ENCODE measurements at places on chromosomes 12 and 14.
A peak's percentile ranks its signal among the peaks of the same experiment; 100 is the strongest.

DNA sequence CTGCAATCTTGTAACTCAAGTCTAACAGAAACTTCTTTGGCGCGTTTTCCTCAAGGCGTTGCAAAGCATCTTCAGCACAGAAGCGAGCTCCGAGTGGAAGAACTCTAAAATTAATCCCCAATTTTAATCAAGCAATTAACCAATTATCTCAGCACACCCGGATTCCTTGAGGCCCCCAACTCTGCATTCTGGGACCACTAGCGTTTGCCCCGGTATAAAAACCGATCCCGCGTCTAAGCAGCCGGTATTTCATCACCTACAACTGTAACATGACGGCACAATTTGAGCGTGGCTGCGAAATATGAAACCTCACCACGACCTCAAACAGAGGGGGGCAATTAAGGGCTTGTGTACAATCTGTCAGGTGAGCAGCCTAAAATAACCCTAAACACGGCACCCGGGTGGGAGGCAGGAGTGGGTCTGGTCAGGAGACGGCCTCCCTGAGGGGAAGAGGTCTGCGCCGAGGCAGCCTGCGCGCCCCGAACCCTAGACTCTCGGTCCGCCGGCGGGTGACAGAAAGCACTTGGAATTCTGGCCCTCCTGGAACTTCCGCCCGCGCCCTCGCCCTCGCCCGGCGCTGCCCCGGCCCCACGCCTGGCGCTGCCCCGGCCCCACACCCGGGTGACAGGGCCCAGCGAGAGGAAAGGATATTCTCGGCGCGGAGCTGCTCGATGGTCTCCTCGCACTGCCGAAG is 594 bp downstream of the ZCCHC8 start:
- peak; percentile 46 for DNase-seq

DNA sequence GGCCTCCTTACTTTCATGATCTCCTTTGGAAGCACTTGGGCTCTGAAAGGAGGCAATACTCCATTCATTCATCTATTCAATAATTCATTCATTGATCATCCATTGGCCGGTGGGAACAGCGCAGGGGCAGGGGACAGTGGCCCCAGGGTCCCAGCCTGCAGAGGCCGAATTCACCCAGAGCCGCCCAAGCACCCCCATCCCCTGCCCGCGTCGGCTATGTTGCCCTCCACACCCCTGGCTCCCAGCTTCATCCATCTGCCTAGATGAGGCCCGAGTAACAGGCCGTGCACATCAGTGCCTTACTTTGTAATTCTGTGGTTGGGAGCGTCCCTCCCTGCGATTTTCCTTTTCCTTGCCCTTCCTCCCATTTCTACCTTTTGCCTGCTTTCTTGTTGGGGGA is 3.2 kb downstream of the AMN start:
- DNase-seq = no peak

GRCh38 chr12:93358821-93359220 is 18.9 kb upstream of the NUDT4 start:
- no peak for DNase-seq

GRCh38 chr12:51472984-51473383 is 48.4 kb downstream of the SLC4A8 start:
- no peak for DNase-seq

DNA sequence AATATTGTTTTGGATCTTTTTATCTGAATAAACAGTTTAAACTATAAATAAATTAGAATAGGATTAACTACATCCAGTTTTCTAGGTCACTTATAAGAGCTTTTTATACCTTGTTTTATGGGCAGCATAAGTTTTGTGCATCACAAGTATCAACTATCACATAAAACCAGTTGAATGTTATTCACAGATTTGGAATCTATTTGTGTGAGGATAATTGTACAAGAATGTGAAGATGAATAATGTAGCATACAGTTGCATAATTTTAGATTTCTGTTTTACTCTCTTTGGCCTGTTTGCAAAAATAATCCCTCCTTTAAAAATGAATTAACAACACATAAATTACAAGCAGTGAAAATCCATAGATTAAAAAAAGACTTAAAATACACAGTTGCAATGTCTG is 88.8 kb downstream of the SCFD1 start:
- DNase-seq = no peak

DNA sequence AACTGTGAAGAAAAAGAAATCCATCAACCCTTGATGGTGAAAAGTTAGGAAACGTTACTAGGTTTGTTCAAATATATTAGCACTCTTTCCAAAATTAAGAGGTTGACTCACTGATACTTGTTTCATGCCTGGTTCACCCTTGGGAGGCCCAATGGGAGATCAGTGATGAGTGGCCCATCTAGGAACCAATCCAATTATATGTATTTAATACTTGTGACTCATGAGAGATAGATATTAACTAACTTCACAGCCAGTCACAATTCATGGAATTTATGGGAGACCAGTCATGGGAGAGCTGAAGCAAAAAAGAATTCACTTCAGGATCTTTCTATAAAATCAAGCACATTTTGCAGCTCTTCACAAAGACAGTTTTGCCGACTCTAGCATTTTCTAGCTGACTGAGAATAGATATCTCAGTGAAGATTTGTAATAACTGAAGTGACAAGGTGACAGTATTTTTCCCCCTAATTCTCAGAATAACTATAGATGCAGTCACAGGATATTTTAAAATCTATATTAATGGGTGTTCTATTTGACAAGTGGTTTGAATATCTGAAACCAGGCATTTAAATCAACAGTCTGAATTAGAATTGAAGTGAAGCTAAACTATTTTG is 230.2 kb downstream of the EPS8 start:
- peak; percentile 47 for DNase-seq

DNA sequence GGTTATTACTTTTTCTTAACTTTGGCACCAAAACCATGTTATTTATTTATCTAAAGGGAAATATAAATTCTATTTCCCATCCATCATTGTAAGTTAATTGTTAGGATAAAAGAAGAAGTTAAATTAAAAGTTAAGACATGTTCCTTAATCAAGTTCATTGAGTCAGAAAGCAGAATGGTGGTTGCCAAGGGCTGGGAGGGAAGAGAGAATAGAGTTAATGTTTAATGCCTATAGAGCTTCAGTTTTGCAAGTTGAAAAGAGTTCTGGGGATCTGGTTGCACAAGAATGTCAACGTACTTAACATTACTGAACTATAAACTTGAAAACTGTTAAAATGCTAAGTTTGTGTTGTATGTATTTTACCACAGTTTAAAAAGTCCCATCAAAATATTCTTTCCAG is 63.2 kb upstream of the NR2C1 start:
- DNase-seq = no peak

DNA sequence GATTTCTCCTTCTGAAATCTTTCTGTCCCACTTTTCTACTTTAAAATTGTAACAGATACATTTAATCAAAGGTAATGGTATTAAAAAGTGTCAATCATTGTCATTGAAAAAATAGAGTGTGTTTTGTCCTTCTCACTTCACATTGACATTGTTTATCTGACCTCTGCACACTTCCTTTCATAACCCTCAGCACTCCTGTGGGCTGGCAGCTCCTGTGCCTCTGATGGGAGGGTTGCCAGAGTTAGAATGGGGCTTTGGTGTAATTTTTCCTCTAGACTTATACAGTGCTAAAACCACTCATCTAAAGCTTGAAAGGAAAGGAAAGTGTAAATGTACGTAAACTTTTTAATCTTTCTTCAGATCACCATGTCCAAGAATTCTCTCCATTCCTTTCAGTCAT is 23.7 kb downstream of the KCNA1 start:
- DNase-seq = no peak

GRCh38 chr12:91205811-91206210 is 23.2 kb upstream of the DCN start:
- no peak for DNase-seq

- peak; percentile 97 for DNase-seq
Observed at GRCh38 chr12:121917950-121918678, at the start of gene CFAP251. CFAP251 (plus strand) TSS chr12:121918592; CDS start chr12:121921306, 2,714 bp downstream.

GRCh38 chr14:58200846-58201245 is 897 bp downstream of the ACTR10 start:
- DNase-seq = no peak

GRCh38 chr14:90546767-90547166 is 149.9 kb downstream of the CALM1 start:
- no peak for DNase-seq

DNA sequence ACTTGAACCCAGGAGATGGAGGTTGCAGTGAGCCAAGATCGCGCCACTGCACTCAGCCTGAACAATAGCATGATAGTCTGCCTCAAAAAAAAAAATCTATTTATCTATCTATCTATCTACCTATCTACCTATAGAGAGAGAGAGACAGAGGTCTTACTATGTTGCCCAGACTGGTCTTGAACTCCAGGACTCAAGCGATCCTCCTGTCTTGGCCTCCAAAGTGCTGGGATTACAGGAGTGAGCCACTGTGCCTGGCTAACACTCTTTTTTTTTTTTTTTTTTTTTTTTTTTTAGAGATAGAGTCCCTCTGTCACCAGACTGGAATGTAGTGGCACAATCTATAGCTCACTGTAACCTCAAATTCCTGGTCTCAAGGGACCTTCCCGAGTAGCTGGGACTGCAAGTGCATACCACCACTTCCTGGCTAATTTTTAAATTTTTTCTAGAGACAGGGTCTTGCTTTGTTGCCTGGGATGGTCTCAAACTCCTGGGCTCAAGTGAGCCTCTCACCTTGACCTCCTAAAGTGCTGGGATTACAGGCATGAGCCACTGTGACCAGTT is 1.9 kb downstream of the FAM186A start:
- DNase-seq = no peak

GRCh38 chr12:69685810-69686209 is 13.3 kb downstream of the BEST3 start:
- DNase-seq = peak; percentile 7

GRCh38 chr14:40574780-40575179 is 1031.9 kb upstream of the LRFN5 start:
- DNase-seq = no peak

GRCh38 chr12:3931206-3931605 is 58.0 kb upstream of the PARP11 start:
- no peak for DNase-seq

- no peak for DNase-seq
Observed at GRCh38 chr14:92409043-92409442, 86.1 kb downstream of the SLC24A4 start.

- DNase-seq = no peak
Observed at GRCh38 chr12:2338991-2339431, 286.2 kb downstream of the CACNA1C start.

DNA sequence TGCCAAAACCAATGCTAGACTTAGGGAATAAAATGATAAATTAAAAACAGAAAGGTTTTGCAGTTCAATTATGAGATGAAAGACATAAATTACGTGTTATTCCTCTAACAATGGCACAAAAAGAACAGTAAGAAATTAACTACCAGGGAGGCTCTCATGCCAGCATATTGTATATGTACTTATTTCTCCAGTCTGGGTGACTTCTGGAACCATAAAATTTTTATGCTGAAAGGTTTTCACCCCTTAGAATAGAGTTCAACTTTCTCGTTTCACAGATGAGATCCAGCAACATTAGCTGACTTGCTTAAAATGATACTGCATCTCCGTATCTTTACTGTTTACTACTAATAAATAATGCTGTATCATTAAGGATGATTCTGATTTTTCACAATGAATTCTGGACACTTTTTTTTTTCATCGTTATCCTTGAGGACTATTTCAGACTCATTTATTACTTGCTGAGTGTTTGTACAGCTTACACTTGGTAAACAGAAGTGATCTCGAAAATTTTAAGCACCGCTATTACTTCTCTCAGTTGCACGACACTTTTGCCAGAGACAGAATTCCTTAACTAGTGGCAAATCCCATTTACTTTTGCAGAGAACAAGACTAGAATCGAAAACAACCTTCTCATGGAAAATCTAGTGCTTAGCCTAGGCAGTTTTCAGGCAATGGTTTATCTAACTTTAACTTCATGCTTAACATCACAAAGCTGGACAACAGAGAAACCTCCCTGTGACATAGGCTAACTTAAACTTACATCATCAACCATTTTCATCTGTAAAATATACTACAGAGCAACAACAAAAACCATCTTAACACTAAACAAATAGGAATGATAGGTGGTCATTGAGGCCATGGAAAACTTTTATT is 2.7 kb downstream of the RSRC2 start:
- DNase-seq = no peak

DNA sequence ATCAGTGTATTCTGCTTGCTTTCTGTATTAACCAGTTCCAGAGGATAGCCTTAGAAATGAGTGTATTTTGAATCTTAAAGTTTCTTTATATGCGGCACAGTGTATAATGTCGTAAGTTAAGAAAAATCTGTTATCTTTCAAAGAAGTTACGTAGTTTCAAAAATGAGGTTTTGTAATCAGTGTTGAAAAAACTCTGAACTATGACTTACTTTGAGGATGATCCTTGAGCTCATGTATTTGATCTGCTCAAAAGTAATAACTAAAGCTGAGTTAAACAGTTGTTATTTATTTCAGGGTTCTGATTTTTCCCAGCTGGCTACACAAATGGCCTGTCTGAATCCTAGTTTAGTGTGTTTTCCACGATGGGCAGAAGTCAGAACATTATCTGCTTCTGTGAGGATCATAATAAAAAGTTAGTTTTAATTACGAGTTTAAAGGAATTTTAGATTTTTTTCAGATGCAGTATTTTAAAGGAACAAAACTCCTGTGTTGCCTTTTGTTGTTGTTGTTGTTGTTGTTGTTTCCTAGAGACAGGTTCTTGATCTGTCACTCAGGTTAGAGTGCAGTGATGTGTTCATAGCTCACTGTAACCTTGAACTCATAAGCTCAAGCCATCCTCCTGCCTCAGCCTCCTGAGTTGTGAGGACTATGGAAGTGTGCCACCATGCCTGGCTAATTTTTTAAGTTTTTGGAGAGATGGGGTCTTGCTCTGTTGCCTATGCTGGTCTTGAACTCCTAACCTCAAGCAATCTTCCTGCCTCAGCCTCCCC is 52.9 kb downstream of the GPATCH2L start:
- no peak for DNase-seq

GRCh38 chr12:47868041-47868440 is 36.8 kb downstream of the VDR start:
- DNase-seq = no peak

GRCh38 chr14:24198814-24199524 is 3.7 kb upstream of the TM9SF1 start:
- DNase-seq = no peak

DNA sequence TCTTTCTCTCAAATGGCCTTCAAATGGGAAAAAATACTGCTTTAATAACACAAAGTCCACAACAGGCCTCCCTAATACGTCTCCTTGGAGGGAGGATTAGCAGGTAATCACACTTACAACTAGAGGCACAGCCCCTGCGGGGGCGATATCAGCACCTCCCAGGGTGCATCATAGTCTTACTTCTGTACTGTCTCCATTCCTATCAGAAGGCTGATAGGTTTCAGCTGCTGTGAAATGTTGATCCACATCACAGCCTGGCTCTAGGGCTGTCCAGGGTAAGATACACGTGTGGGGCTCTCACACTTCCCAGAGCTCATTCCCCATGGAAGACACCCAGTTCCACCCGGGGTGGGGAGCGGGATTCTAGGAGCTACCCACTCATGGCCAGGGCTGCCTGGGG is 139.1 kb upstream of the SFSWAP start:
- DNase-seq = no peak

GRCh38 chr12:11615481-11615880 is 34.0 kb upstream of the ETV6 start:
- no peak for DNase-seq

DNA sequence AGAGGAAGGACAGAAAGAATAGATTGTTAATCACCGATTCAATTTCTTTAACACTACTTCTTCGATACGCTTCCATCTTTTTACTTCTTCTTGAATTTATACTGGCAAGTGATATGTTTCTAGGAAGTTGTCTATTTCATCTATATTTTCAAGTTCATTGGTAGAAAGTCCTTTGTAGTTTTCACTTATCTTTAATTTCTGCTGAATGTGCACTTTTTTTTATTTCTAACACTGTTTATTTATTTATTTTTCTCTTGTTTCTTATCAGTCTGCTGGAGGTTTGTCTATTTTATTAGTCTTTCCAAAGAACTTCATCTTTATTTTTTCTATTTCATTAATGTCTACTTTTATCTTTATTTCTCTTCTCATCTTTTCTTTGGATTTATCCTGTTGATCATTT is 63.6 kb downstream of the SIX1 start:
- no peak for DNase-seq

All from activated CD4-positive, alpha-beta T cell treated with anti-CD3 and anti-CD28 coated beads, Interleukin-2, Interleukin-4, amounts not matched to agents 100 ng/mL and 50 ng/mL, durations not matched to agents 16 hours and 8 hours (primary cell).